ENCODE measurements at places on chromosomes 16 and 17.

GRCh38 chr17:16447676-16448075 is 32.3 kb downstream of the TRPV2 start:
- DNase-seq, result no peak

GRCh38 chr17:45311401-45311759 is 5.4 kb downstream of the MAP3K14 start:
- DNase-seq, result no peak

DNA sequence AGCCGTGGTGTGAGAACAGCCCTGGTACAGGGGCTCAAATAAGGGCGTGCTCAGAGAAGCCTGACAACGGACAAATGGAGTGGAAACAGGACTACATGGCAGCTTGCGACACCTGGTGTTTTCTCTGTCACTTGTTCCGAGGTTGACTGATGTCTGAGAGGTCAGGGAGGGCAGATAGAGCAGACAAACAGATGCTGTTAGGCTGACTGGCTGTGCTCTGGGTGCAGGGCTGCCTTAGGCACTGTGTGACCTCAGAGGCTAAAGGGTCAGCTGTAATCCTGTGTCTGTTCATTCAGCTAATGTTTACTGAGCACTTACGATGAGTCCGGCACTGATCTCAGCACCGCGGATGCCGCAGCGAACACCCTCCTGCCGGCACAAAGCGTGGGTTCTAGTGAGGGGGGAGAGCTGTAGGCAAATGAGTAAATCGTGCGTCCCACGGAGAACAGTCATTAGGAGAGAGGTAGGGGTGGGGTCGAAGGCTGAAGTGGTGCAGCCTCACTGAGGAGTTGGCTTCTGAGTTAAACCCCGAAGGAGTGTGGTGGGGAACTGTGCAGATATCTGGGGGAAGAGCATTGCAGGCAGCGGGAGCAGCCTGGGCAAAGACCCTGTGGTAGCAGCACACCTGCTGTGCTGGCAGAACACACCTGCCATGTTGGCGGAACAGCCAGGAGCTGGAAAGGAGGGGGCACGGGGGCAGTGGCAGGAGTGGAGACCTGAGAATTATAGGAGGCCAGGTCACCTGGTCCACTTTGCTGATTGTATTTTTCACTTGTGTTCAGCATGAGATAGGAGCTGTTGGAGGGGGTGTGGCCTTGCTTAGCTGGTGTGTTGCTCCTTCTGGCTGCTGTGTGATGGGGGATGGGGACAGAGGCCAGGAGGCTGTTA is 35.0 kb downstream of the GPT2 start:
- peak; percentile 94 for DNase-seq

DNA sequence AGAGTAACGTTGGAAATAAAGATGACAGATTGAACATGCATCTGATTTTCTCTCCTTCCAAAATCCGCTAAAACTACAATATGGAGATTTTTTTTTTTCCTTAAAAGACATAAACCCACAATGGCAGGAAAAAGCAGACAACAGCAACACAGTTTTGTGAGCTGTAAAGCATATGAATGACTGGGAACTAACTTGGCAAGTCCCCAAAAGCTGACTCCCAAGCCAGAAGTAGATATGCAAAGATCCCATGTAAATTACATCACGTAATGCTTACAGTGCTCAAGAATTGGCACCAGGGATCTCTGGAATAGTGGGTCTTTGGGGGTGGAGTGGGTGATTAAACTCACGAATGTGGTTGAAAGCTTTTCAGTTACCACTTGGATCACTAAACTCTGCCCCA is 106.6 kb downstream of the ELAC2 start:
- DNase-seq, result no peak

DNA sequence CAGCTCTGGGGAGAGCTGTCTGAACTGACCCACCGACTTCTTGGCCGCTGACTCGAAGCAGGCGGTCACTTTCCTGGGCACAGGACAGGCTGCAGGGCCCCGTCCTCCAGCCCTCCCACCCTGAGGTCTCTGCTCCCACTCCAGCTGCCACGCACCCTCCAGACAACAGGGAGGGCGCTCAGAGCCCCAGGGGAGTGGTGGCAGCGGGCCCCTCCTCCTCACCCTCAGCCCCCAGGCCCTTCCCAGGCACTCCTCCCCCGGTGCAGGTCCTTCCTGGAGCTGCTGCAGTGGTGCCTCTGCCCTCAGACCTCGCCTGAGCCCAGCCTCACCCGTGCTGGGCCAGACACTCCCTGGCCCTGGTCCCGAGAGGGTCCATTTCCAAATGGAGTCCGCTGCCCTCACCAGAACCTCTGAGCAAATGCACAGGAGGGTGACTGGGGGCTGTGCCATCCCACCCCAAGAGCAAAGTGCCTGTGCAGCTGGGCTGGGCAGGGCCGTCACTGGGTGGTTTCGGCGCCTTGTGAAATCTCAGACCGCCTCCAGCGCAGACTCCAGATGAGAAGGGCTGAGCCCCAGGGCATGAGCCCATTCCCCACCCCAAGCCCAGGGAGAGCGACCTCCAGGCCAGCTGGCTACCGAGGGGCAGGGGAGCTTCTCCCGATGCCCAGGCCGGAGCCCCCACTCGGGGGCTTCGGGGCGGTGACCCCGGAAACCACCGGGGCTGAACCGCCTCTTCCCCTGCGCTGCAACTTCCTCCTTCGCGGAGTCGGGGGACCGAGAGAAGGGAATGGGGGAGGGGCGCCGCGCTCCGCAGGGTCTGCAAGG is 717 bp downstream of the CYBA start:
- DNase-seq, result no peak

DNA sequence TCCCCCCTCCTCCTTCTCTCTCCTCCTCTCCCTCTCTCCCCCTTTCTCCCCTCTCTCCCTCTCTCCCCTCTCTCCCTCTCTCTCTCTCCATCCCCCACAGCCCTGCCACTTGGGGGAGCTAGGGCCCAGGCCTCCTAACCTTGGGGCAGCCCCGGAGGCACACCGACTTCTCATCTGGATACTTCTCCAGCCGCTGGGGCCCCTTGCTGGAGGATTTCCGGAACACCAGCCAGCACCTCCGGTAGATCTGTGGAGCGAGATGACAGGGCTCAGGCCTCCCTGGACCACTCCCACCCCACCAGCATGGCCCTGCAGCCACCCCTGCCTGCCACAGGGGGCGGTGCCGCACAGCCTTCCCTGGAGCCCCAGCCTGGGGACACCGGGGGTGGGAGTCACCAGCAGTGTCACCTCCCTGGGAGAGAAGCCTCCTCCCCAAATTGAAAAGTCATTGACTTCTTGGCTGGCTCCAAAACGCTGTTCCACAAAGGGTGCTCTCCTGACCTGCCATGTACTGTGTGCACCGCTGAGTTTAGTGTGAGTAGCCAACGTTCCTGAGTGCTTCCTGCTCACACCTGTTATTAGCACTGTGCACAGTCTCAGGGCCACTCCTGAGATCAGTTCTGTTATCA is 10.5 kb downstream of the DOK4 start:
- DNase-seq, result peak; percentile 92

DNA sequence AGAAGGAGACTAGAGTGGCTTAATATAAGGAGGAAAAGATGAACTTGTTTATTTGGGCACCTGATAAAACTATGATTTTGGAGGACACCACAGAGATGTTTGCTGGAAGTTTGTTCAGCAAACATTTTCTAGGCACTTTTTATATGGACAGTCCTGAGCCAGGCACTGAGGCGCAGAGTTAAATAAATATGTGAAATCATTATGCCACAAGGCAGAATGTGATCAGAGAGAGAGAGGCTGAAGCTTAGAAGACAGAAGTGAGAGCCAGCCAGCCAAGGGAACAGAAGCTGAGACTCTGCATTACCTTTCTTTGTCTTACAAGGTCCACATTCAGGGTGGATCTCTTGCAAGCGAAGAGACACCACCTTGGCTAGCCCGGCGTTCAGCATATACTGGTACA is 21.4 kb downstream of the GTF3C1 start:
- no peak for DNase-seq

Measured in islet precursor cell (in vitro differentiated cells).